ENCODE measurements at places on chromosomes 13 and 19. TPM values are rescaled to one million over a fixed set of nuclear protein-coding genes. Genes with fewer than 3 reads are reported as not detected.
A peak's percentile ranks its signal among the peaks of the same experiment; 100 is the strongest.

GRCh38 chr19:11166281-11167142 is 10.9 kb upstream of the SPC24 start:
- no peak for DNase-seq

PRR19 gene
- total RNA-seq, result 2.8 TPM

FAM124A gene
- total RNA-seq, result 1.6 TPM

DNA sequence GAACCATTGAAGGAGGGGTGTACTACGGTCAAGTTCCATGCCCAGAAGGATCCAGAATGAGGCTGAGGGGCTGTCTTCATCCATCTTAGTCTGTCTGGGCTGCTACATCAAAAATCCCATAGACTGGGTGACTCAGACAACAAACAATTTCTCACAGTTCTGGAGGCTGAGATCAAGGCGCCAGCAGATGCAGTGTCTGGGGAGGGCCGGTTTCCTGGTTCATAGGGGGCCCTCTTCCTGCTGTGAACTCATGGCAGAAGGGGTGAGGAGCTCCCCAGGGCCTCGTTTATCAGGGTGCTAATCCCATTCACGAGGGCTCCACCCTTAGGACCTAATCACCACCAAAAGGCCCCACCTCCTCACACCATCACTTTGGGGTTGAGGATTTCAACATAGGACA is 14.7 kb upstream of the KCTD15 start:
- DNase-seq, result peak; percentile 61

- peak; percentile 44 for DNase-seq
These were observed 1.5 kb upstream of the MYADM start for GRCh38 chr19:53865918-53866864.

GRCh38 chr19:711254-711653 is 2.5 kb downstream of the PALM start:
- no peak for DNase-seq

- DNase-seq, result peak; percentile 50
These were observed 349.0 kb downstream of the TBC1D4 start for GRCh38 chr13:75132701-75133695.

GRCh38 chr19:5358173-5358800 is 17.7 kb upstream of the PTPRS start:
- DNase-seq, result no peak

- no peak for DNase-seq
These were observed 71.0 kb downstream of the ZNF568 start for GRCh38 chr19:36987091-36987490.

MEIOSIN gene
- 0.07 TPM for total RNA-seq

DNA sequence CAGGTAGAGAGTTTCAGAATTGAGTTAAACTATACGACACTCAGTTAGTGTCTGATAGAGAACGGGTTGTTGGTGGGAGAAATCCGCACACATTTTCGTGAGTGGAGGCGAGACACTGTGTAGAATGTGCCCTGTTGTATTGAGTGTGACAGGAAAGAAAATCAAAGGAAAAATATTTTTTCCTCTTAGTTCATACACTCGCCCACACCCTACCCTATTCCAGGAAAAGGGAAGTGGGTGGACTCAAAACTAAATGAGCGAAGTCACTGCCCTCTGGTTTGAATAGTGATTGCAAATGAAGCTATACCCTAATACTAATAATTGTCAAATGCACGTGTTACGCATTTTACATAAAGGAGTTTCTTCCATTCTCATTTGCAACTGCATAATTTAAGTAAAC is 2.0 kb downstream of the ZNF347 start:
- no peak for DNase-seq

DNA sequence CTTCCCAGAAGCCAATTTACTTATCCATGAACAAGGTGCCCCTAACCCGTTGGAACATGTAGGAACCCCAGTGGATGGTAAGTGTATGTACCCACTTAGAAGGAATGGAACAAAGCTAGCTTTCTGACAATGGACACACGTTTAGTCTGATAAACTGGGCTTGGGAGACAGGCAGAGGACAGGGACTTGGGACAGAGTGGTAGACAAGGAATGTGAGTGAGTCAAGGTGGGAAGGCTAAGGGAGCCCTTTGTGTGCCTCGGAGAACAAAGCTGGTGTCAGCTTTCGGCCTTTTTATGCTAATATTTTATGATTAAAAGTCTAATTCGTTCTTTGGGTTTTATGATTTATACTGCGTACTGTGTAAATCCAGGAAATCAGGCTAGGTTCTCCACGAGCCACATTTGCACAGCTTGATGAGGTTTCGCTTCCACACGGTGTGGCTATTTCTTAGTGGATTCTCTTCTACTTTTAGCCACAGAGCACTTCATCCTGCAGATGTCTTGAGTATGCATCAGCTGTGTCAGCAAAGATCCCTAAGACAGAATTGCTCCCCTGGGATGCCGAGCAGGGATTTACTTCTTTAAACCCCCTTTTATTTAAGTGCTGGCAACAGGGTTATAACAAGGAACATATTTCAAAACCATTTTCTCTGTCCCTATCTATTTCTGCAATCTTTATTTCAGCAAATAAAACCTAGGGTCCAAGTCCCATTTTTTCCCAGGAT is 258.5 kb downstream of the DLEU7 start:
- no peak for DNase-seq

GRCh38 chr13:58500938-58501337 is 869.4 kb downstream of the PCDH17 start:
- no peak for DNase-seq

UQCRFS1 gene
- total RNA-seq, result 84.0 TPM

- DNase-seq, result peak; percentile 89
These were observed 159.0 kb upstream of the IRS2 start for GRCh38 chr13:109945206-109945960.

IGFL3 gene
- total RNA-seq, result 1.7 TPM

GRCh38 chr19:54403054-54403453 is 12.2 kb upstream of the TTYH1 start:
- DNase-seq, result no peak

GRCh38 chr13:73063166-73063565 is 4.4 kb downstream of the KLF5 start:
- no peak for DNase-seq

DNA sequence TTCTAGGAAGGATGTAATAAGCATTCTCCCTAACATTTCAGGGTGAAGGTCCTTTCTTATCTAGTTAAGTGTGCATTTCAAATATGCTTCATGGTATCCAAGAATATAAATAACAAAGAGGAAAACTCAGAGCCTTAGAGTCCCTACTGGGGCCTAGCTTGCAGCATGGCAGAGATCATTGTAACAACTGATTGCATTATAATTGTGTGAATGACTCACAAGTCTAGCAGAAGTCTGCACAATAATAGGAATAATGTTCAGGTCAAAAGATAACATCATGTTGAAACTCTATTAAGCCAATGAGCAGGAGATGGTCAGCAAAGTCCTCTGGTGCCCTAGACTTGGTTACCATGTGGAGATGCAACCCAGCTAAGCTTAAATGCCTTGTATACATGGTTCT is 3.4 kb downstream of the POSTN start:
- no peak for DNase-seq

- no peak for DNase-seq
These were observed 8.4 kb downstream of the NAPA start for GRCh38 chr19:47506459-47506858.
